ENCODE measurements at places on chromosomes 13 and 19.

DNA sequence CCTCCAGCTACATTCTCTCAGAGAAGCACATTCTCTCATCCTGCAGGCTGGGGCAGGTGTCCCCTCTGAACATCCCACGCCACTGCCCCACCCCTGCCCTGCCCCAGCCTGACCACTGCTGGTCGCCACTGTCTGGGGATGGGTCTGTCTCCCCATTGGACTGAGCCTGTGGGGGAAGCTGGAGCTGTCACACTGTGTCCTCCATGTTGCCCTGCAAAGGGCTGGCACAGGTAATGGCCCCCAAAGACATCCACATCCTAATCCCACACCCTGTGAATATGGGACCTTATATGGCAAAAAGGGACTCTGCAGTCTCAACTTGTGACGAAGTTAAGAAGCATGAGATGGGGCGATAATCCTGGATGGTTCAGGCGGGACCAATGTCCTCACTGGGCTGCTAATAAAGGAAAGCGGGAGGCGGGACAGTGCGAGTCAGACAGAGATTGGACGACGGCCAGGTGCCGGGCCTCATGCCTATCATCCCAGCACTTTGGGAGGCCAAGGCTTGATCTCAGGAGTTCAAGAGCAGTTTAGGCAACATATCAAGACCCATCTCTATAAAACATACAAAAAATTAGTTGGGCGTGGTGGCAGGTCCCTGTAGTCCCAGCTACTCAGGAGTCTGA, 9.1 kb downstream of the AP2S1 start:
- peak; percentile 52 for DNase-seq

DNA sequence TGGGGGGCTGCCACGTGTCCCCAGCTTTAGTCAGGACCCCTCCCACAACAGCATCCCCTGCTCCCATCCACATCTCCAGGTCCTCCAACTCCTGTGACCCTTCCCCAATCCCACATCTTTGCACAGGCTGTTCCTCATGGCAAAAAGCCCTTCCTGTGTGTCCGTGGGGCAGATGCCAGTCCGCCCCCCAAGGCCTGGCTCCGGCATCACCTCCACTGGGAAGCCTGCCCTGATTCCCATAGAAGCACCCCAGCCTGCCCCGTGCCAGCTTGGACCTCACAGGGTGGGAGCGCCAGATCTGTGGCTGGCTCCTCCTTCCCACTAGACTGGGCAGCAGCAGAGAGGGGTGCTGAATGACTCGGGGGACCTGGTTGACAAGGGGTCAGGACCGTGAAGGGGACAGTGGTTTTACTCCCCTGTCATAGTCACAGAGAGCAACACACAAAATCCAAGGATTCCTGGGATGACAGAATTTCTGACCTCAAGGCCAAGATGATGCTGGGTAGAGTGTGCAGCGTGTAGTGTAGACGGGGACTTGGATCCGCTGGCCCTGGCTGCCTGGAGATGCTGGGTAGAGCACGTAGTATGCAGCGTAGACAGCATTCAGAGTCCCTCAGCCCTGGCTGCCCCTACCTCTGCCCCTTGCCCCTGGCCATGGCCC, 13.3 kb downstream of the KLF2 start:
- DNase-seq = no peak

DNA sequence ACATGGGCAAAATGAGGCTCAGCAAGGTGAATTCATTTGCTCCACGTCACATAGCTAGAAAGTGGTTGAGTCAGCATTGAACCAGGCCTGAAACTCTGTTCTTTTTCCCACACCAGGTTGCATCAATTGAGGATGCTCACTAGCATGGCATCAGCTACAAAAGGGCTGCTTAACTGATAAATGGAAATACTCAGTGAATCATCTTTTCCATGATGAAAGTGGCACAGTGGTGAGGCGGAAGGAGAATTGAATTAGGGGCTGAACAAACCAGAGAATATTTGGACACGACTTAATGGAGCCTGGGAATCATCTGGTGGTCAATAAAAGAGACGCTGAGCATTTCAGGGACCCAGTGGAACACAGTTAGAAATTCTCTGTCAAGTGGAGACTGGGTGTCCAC, 320.1 kb upstream of the MAB21L1 start:
- DNase-seq = no peak

DNA sequence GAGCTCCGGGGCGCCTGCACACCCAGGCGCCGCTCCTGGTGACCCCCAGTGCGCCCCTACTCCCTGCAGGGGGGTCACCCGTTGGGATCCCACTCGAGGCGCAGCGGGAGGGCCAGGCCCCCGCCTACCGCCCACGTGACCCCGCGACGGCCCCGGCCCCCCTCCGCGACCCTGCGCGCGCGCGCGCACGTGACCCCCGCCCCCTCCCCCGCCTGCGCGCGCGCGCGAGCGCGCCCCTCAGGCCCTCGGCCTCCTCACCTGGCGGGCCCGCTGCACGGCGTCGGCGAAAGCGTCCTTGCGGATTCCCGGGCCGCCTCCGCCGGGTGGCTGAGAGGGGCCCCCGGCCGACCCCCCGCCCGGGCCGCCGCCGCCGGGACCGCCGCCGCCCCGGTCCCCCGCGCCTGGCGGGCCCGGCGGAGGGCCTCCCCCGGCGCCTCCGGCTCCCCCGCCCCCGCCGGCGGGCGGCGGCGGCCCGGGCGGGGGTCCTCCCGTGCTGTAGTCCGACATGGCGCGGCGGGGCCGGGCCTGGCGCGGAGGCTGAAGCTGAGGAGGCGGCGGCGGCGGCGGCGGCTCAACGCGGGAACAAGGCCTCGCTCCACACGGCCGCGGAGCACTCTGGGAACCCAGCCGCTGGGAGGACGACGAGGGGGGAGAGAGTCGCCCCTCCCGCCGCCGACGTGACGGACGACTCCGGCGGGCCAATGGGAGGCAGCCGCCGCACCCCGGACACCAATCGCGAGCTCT, at the start of gene KHSRP:
KHSRP (minus strand) TSS at position 617 of the 744 bp plus-strand sequence; CDS start at position 507, 110 bp downstream.
- DNase-seq = no peak

DNA sequence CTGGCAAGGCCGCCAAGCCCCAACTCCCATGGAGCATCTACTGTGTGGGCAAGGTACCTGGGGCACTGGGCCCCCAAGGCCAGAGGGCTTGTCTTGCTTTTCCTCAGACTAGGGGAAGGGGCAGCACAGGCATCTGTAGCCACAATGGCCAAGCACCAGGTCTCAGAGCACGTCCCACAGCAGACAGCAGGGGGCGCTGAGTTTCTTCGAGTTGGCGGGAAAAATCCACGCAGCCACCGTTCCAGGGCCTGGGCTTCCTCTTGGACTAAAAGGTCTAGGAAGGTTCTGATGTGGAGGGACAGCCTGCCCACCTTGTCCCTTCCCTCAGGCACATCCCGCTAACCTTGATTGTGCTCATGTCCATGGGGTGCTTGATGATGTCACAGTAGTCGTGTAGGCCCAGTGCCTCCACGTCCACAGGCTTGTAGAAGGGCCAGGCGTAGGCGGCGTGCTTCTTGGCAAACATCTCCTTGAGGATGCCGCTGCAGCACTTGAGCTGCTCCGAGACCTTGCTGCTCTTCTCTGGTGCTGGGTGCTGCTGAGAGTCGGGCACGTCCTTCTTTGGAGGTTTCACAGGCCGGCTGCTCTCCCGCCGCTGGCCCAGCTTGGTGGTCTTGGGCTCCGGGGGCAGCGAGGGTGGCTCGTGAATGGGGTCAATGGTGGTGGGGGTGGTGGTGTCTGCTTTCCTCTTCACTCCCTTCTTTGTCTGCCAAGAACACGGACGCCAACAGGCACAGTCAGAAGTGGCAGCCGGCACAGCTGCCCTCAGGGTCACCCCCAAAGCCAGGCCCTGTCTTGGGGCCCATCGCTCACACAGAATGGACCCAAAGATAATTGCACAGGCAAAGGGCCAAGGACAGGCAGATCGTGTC, 32.0 kb upstream of the EPHX3 start:
- DNase-seq = peak; percentile 73

DNA sequence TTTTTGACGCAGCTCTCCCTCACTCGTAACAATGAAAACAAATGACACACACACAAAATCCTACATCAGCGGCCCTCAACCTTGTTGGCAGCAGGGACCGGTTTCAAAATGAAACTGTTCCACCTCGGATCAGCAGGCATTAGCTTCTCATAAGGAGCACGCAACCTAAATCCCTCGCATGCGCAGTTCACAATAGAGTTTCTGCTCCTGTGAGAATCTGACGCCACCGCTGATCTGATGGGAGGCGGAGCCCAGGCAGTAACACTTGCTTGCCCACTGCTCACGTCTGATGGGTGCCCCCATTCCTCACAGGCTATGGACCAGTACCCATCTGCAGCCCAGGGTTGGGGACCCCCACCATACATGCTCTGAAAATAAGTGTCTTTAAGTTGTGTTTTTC, 43.4 kb downstream of the DHRS12 start:
- peak; percentile 59 for DNase-seq

GRCh38 chr19:48110350-48110966, at the start of gene PLA2G4C:
TSS of gene PLA2G4C (minus strand) at chr19:48110817. CDS start at chr19:48106529, 4,288 bp downstream.
- peak; percentile 98 for DNase-seq

GRCh38 chr19:48117515-48118130, 7.0 kb upstream of the PLA2G4C start:
- no peak for DNase-seq

GRCh38 chr13:90951663-90952062, 395.8 kb upstream of the MIR17HG start:
- no peak for DNase-seq

DNA sequence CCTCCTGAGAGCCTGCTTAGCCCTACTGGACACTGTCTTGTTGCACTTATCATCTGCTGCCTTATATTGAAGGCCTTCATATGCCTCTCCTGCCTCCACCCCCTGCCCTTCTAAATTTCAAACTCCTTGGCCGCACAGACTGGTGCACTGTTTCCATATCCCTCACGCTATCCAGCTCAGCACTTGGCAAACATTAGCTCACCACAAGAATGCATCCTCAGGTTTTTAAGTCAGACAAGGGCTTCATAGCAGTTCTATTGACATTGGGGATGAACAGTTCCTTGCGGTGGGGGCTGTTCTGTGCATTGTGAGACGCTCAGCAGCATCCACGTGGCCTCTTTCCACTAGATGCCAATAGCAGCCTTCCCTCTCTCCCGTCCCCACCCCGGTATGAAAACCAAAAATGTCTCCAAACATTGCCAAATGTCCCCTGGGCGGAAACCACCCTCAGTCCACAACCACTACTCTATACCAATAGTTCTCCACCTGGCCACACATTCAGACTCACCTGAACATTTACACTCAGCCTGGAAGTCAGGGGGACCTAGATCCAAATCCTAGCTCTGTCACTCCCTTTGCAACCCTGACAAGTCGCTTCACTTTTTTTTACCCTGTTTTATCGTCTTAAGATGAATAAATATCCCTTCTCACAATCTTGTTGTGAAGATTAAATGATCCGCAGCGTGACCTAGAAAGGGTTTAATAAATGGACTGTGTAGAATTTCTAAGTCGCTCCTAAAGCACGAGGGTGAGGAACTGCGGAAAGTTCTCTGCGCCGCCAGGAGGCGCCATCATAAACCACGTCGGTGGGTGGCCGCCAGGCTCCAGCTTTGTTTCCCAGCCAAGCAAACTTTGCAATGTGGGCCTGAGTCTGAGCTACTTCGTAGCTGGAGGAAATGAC, 3.6 kb upstream of the CEACAM3 start:
- peak; percentile 41 for DNase-seq

DNA sequence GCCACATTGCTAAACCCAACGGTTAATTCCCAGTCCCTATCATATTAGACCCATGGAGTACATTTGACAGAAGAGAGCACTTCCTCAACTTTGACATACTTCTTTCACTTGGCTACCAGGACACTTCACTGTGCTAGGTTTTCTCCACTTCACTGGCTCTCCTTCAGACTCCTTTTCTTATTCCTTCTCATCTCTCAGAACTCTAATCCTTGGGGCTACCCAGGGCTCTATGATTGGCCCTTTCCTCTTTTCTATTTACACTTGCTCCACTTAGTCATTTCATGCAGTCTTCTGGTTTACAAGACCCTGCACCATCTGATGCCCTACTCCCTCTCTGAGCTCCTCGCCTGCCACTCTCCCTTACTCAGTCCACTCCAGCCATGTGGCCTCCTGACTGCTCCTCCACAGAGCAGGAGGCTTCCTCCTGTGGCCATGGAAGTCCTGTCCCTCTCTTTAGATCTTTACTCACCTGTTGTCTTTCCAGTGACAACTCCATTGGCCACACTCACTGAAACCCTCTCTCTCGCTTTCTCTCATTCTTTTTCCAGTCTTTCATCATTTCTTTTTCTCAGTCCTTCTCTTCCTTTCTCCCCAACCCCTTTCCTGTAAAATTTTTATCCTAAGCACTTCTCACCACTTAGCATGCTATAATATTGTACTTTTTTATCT, 90.4 kb downstream of the TBC1D4 start:
- no peak for DNase-seq

GRCh38 chr13:21202767-21203531, 26.5 kb downstream of the MRPL57 start:
- DNase-seq = no peak

- DNase-seq = no peak
These were observed 1.4 kb upstream of the CD37 start for GRCh38 chr19:49333811-49334288.

DNA sequence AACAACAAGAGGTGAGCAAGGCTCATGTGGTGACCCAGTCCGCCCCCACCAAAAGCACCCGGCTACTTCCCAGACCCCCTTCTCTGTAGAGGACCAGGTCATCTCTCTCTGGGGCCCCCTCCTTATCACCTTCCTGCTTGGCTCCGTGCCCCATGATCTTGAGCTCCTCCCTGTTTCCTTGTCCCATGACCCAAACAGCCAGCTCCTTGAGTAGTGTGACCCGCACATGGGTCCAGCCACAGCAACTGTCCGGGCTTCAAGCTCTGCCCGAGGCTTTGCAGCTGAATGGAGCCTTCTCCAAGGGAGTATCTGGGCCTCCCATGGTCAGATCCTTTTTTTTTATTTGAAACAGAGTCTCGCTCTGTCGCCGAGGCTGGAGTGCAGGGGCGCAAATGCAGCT, 61.8 kb downstream of the MYO9B start:
- no peak for DNase-seq

- no peak for DNase-seq
These were observed 79.9 kb upstream of the MYCBP2 start for GRCh38 chr13:77406644-77407440.

GRCh38 chr13:59568306-59568705, 595.4 kb downstream of the DIAPH3 start:
- DNase-seq = no peak

DNA sequence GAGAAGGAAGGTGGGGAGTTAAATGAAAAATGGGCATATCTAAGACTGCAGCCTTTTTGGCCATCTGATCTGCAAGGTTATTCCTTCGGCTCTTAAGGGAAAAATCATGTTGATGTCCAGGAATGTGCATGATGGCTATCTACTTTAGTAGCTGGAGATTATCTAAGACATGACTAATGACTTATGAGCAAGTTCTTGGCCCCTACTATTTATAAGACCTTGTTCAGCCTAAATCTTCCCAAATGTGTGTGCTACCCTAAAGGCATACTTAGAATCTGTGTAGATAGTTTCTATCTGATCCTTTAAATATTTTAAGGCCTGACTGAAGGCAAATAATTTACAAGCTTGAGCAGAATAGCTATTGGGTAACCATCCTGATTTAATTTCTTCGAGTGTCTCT, 41.8 kb upstream of the CD177 start:
- DNase-seq = no peak

DNA sequence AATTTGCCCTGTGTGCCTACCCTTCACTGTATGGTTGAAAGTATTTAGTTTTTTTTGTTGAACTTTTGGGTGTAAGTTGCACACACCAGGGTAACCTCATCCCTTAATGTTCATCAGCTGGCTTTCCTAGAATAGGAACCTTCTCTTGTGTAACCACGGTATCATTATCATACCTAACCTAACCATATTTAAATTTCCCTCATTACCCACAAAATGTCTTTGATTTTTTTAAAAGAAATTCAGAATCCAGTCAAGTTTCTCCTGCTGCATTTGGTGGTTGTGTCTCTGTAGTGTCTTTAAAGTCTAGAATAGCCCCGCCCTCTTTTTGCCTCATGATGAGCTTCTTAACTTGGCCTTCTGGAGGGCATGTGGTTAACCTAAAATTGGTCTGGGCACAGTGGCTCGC, 80.3 kb downstream of the RYR1 start:
- peak; percentile 46 for DNase-seq

Measured in myocyte (in vitro differentiated cells).